ENCODE measurements at places on chromosomes 11 and 22.

- DNase-seq: no peak
Observed at GRCh38 chr11:76602431-76602861, 68.1 kb downstream of the LRRC32 start.

- DNase-seq: no peak
Observed at GRCh38 chr11:116832350-116833290, 2.9 kb downstream of the APOC3 start.

DNA sequence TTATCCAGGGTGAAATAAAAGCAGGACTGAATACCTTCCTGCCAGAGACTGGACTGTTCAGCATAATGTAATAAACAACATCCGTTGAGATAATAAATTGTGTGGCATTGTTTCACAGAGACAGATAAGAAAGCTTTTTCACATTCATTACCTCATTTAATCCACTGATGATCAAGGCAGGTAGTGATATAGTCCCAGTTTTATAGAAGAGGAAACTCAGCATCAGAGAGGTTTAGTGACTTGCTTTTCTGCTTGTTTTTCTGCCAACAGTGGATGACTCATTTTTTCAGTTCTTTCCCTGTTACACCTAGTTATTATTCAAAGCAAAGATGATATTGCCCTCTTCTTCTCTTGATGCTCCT is 4.0 kb downstream of the MYO18B start:
- no peak for DNase-seq

GRCh38 chr22:17964643-17965042 is 59.7 kb downstream of the MICAL3 start:
- DNase-seq: no peak

DNA sequence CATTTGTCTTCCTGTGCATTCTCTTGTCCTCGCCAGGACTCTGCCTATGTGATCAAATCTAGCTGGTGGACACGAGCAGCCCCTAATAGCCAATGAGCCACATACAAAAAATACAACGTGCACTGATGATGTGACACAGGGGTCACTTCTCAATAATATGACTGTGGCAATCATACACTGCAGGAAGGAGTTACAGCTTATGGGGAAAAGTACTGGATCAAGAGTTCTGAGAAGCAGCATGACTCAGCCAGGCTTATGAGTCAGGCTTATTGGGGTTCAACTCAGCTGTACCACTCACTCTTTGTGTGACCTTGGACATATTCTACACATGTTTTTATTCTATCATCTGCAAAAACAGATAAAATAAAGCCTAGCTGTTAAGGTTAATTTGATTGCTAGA is 889.4 kb upstream of the TENM4 start:
- DNase-seq: no peak

- no peak for DNase-seq
Observed at GRCh38 chr22:24703101-24703500, 71.4 kb downstream of the PIWIL3 start.

DNA sequence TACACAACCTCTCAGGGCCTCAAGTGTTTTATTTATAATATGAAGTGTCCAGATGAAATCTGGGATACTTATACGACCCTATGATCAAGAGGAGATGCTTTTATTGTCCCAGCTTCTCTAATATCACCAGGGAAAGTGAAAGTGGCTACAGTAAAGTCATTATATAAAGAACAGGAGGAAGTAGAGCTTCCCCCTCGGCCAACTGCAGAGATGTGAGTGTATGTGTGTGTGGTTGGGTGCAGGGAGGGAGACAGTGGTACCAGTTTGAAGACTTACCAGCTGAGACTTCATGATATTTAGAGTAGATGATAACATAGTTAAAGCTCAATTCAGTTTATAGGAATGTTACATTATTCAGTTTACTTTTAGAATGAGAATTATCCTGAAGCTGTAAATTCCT is 373.6 kb upstream of the DDI1 start:
- no peak for DNase-seq

- DNase-seq: no peak
Observed at GRCh38 chr11:111585371-111585770, 16.9 kb upstream of the SIK2 start.

- DNase-seq: no peak
Observed at GRCh38 chr11:43788421-43788820, 92.2 kb upstream of the ALKBH3 start.

DNA sequence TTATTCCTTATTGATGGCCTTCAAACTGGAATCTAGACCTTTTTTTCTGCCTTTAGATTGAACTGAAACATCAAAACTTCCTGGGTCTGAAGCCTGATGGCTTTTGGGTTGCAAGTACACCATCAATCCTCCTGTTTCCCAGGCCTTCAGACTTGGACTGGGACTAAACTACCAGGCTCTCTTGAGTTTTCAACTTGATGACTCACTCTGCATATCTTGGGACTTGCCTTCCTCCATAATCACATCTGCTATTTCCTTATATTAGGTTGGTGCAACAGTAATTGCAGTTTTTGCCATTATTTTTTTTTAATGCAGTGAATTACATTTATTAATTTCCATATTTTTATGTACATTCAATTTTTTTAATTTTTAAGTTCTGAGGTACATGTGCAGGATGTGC is 7.0 kb downstream of the OR51B5 start:
- DNase-seq: no peak

- DNase-seq: no peak
Observed at GRCh38 chr11:72250661-72251464, 6.9 kb upstream of the PHOX2A start.

DNA sequence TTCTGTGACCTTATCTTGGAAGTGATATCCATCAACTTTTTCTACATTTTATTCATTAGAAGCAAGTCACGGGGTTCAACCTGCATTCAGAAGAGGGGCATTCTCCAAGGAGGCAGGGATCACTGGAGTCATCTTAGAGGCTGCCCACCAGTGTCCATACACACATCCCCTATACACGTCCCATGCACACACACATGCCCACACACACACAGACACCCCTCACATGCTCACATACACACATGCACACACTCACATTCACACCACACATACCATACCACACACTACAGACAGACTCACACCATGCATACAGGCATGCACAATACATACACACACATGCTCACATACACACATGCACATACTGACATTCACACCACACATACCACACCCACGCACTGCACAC is 884.7 kb downstream of the TBC1D22A start:
- DNase-seq: no peak

GRCh38 chr11:67288198-67288451 is 978 bp upstream of the ANKRD13D start:
- DNase-seq: no peak
